Glomerular endothelial cell (primary cell): ENCODE measurements at places on chromosomes 16 and 17. TPM values are rescaled to one million over a fixed set of nuclear protein-coding genes. Genes with fewer than 3 reads are reported as not detected.

The RGS11 gene
- total RNA-seq = 2.3 and 3.9 TPM in 2 replicates

The NFATC2IP gene
- total RNA-seq = 21.0 and 38.7 TPM in 2 replicates

The PRR11 gene
- total RNA-seq = 19.7 and 25.7 TPM in 2 replicates

The ZNF688 gene
- total RNA-seq = 11.1 and 12.4 TPM in 2 replicates

The SALL1 gene
- 1.5 and 2.9 TPM in 2 replicates for total RNA-seq

The C1QTNF1 gene
- total RNA-seq = 5.5 and 7.3 TPM in 2 replicates

The ENPP7 gene
- not detected in 2 replicates for total RNA-seq

The SDR42E2 gene
- not detected in 2 replicates for total RNA-seq

The C17orf75 gene
- 7.8 and 8.4 TPM in 2 replicates for total RNA-seq

The C16orf92 gene
- total RNA-seq = not detected in 2 replicates

The KRT12 gene
- total RNA-seq = not detected in 2 replicates

The NTN3 gene
- 0.35 TPM in 1 of 2 replicates, not detected in the other for total RNA-seq

The TMEM88 gene
- total RNA-seq = 24.8 and 46.8 TPM in 2 replicates

The CKLF gene
- total RNA-seq = 73.5 and 85.1 TPM in 2 replicates

The KRTAP16-1 gene
- total RNA-seq = not detected in 2 replicates

The CCDC200 gene
- 1.5 TPM in 1 of 2 replicates, not detected in the other for total RNA-seq

The WFDC1 gene
- not detected in 2 replicates for total RNA-seq

The IL34 gene
- 2.8 and 3.1 TPM in 2 replicates for total RNA-seq

The ACE gene
- 22.8 and 117 TPM in 2 replicates for total RNA-seq

The SOST gene
- total RNA-seq = not detected in 2 replicates

The DNAH2 gene
- total RNA-seq = not detected in 2 replicates

The CES3 gene
- 0.06 TPM in 1 of 2 replicates, not detected in the other for total RNA-seq

The P2RX5 gene
- total RNA-seq = 1.2 and 2.9 TPM in 2 replicates

The C17orf100 gene
- total RNA-seq = 2.7 TPM in 1 of 2 replicates, not detected in the other

The CACNG3 gene
- not detected in 2 replicates for total RNA-seq
